T-helper 17 cell (primary cell): ENCODE measurements at places on chromosomes 11 and 22.

GRCh38 chr22:24553597-24554312, 1.2 kb downstream of the GUCD1 start:
- H3K36me3 ChIP-seq = peaks cover 15% of the 10 kb centered on the region
- peaks cover 50% of the 10 kb centered on the region for H3K4me1 ChIP-seq
- DNase-seq = no peak
- H3K4me3 ChIP-seq = peak overlapping the region; percentile 99
- H3K27ac ChIP-seq = peak overlapping the region; percentile 99

GRCh38 chr11:129770993-129771392, 44.7 kb upstream of the TMEM45B start:
- H3K36me3 ChIP-seq = peaks cover 2% of the 10 kb centered on the region
- no peak overlapping the region for H3K27ac ChIP-seq
- no peaks in the 10 kb centered on the region for H3K27me3 ChIP-seq
- no peak for DNase-seq
- H3K4me3 ChIP-seq = no peak overlapping the region

GRCh38 chr11:10926801-10927211, 69.0 kb upstream of the ZBED5 start:
- H3K36me3 ChIP-seq = no peaks in the 10 kb centered on the region
- DNase-seq = no peak
- H3K27ac ChIP-seq = no peak overlapping the region
- peaks cover 10% of the 10 kb centered on the region for H3K4me1 ChIP-seq
- no peak overlapping the region for H3K4me3 ChIP-seq

GRCh38 chr22:44918166-44918924, 91.5 kb downstream of the PHF21B start:
- no peak for DNase-seq
- peaks cover 29% of the 10 kb centered on the region for H3K27me3 ChIP-seq
- H3K36me3 ChIP-seq = no peaks in the 10 kb centered on the region
- no peaks in the 10 kb centered on the region for H3K4me1 ChIP-seq
- H3K4me3 ChIP-seq = no peak overlapping the region
- H3K27ac ChIP-seq = no peak overlapping the region

- H3K4me1 ChIP-seq = no peaks in the 10 kb centered on the region
- DNase-seq = no peak
- peaks cover 27% of the 10 kb centered on the region for H3K27me3 ChIP-seq
- no peak overlapping the region for H3K4me3 ChIP-seq
- H3K27ac ChIP-seq = no peak overlapping the region
- H3K36me3 ChIP-seq = no peaks in the 10 kb centered on the region
Measured at GRCh38 chr11:4830346-4830745, 9.2 kb downstream of the OR51F2 start.

DNA sequence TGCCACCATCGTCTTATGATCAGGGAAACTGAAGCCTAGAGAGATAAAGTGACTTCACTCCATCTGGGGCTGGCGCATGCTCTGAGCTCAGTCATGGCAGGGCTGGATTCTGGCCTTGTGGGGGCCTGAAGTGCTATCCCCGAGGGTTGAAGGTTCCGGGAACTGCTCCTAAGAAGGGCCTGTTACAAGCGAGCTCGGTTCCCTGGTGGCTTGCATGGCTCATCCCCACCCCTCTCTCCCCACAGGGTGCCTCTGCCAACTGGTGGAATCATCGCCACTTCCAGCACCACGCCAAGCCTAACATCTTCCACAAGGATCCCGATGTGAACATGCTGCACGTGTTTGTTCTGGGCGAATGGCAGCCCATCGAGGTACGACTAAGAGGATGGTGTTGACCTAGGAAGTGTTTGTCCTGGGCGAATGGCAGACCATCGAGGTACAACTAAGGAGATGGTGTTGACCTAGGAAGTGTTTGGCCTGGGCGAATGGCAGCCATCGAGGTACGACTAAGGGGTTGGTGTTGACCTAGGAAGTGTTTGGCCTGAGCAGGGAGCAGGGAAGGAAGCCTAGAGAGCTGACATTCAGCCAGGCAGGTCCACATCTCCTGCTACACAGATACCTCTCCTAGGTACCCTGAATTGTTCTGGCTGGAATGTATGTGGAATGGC, 19.9 kb downstream of the FADS2 start:
- no peaks in the 10 kb centered on the region for H3K36me3 ChIP-seq
- no peaks in the 10 kb centered on the region for H3K27me3 ChIP-seq
- H3K4me3 ChIP-seq = no peak overlapping the region
- DNase-seq = no peak
- H3K27ac ChIP-seq = no peak overlapping the region
- H3K4me1 ChIP-seq = no peaks in the 10 kb centered on the region

DNA sequence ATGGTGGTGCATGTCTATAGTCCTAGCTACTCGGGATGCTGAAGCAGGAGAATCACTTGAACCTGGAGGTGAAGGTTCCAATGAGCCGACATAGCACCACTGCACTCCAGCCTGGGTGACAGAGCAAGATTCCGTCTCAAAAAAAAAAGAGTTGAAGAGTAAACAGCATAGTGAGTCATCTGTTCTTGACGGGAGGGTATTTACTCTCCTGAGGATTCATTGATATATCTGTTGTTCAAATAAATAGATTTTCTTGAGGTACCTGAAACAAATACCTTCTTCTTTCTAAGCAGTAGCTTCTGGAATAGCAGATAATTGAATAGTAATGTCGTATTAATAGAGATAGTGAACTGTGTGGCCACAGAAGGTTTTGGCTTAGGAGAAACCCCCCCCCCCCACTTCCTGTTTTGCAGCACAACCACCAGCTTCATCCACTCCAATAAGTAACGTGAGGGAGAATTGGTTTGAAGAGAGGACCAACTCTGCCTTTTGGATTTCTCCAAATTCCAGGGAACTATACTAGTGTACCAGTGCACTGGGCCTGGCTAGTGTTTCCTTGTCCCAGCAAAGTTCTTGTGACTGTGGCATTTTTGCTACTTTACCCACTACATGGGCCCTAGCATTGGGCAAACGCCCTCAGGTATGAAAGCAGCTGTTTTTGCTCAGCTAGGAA, 90.0 kb downstream of the PRMT3 start:
- H3K27me3 ChIP-seq = no peaks in the 10 kb centered on the region
- H3K36me3 ChIP-seq = peaks cover 3% of the 10 kb centered on the region
- no peak for DNase-seq
- peaks cover 11% of the 10 kb centered on the region for H3K4me1 ChIP-seq
